Osteocyte (in vitro differentiated cells): ENCODE measurements at places on chromosomes 3 and 15.

DNA sequence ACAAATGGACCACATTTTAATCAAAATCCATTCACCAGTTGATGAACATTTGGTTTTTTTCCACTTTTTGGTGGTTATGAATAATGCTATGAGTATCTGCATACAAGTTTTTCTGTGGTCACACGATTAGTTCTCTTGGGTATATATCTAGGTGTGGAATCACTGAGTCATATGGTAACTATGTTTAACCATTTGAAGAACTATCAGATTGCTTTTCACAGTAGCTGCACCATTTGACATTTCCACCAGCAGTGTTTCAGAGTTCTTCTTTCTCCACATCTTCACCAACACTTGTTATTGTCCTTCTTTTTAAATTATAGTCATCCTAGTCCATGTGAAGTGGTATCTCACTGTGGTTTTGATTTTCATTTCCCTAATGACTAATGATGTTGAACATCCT is 33.3 kb upstream of the ATG7 start:
- peaks cover 10% of the 10 kb centered on the region for H3K36me3 ChIP-seq
- DNase-seq = no peak
- peaks cover 41% of the 10 kb centered on the region for H3K4me1 ChIP-seq
- H3K27me3 ChIP-seq = no peaks in the 10 kb centered on the region
- H3K27ac ChIP-seq = peak overlapping the region; percentile 97
- no peak overlapping the region for H3K4me3 ChIP-seq

DNA sequence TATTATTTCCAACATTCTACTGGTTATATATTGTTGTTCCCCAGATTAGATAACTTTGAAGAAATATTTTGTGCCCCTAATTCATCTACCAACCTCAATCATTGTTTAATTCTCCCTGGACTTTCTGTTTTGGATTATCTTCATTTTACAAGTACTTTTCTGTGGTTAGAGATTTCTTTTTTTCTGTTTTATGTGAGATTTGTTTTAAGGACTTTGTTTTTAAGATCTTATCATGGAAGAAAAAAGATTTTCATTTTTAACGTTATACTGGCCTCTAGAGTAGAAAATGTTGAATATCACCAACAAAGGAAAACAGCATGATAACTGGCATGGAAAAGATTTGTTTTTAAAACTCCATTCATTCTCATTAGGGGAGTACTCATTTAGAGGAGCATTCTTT is 210.9 kb upstream of the KCNMB2 start:
- H3K27me3 ChIP-seq = no peaks in the 10 kb centered on the region
- H3K4me3 ChIP-seq = no peak overlapping the region
- H3K36me3 ChIP-seq = no peaks in the 10 kb centered on the region

- H3K27me3 ChIP-seq = no peaks in the 10 kb centered on the region
- no peaks in the 10 kb centered on the region for H3K36me3 ChIP-seq
- H3K27ac ChIP-seq = no peak overlapping the region
- H3K4me1 ChIP-seq = peaks cover 7% of the 10 kb centered on the region
- DNase-seq = no peak
Observed at GRCh38 chr3:144039661-144040060, 68.0 kb downstream of the DIPK2A start.

- no peak overlapping the region for H3K27ac ChIP-seq
- peaks cover 4% of the 10 kb centered on the region for H3K36me3 ChIP-seq
- no peaks in the 10 kb centered on the region for H3K27me3 ChIP-seq
- H3K4me3 ChIP-seq = no peak overlapping the region
- no peak for DNase-seq
Observed at GRCh38 chr3:45508483-45509037, 86.0 kb upstream of the LIMD1 start.

GRCh38 chr3:30658328-30659052 is 52.1 kb downstream of the TGFBR2 start:
- peak overlapping the region; percentile 90 for H3K27ac ChIP-seq
- peak overlapping the region; percentile 49 for H3K4me3 ChIP-seq
- peaks cover 77% of the 10 kb centered on the region for H3K4me1 ChIP-seq
- DNase-seq = no peak
- no peaks in the 10 kb centered on the region for H3K27me3 ChIP-seq

DNA sequence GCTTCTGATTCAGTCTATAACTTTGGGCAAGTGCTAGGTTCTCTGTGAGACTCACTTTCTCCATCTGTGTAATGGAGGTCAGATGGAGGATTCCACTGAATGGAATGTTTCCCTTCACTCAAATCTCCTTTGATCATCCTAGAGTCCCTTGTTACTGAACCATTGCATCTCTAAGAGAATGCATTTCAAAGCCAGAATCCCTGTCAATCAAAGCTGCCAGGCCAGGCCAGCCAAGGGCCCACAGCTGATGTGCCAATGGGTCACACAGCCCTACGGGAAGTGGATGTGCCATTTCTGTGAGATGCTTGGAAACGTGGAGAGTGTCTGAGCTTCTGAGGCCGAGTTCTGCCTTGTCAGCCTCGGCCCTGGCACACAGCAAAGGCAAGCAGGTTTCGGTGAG is 32.4 kb downstream of the SCN5A start:
- H3K27ac ChIP-seq = no peak overlapping the region
- H3K4me3 ChIP-seq = no peak overlapping the region
- no peaks in the 10 kb centered on the region for H3K36me3 ChIP-seq
- peaks cover 3% of the 10 kb centered on the region for H3K27me3 ChIP-seq
- DNase-seq = no peak

GRCh38 chr15:64209680-64210334 is 47.0 kb upstream of the PPIB start:
- H3K27me3 ChIP-seq = no peaks in the 10 kb centered on the region
- H3K27ac ChIP-seq = peak overlapping the region; percentile 73
- H3K4me1 ChIP-seq = peaks cover 9% of the 10 kb centered on the region
- H3K4me3 ChIP-seq = no peak overlapping the region

- H3K4me1 ChIP-seq = peaks cover 9% of the 10 kb centered on the region
- H3K4me3 ChIP-seq = no peak overlapping the region
Observed at GRCh38 chr3:184005941-184006507, 11.7 kb downstream of the ABCC5 start.

DNA sequence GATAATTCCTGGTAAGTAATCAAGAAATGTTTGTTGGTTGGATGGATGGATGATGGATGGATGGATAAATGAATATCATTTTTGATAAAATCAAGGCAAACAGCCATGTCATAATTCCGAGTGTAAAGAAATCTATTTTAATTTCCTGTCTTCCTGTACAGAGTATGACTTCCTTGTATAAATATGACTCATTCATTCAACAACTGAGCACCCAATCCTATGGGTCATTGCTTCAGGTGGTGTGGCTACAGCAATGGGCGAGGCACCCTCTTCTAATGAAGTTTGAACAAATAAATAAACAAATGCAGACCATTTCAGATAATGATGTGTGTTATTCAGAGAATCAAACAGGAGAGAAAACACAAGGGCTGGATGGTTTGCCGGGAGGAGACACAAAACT is 198.7 kb downstream of the TNIK start:
- H3K4me3 ChIP-seq = no peak overlapping the region
- H3K4me1 ChIP-seq = peaks cover 48% of the 10 kb centered on the region
- DNase-seq = no peak
- no peaks in the 10 kb centered on the region for H3K36me3 ChIP-seq

- H3K4me3 ChIP-seq = no peak overlapping the region
- H3K4me1 ChIP-seq = no peaks in the 10 kb centered on the region
- no peak overlapping the region for H3K27ac ChIP-seq
- no peaks in the 10 kb centered on the region for H3K27me3 ChIP-seq
Observed at GRCh38 chr3:37384117-37384516, 209.7 kb upstream of the LRRFIP2 start.

- no peaks in the 10 kb centered on the region for H3K36me3 ChIP-seq
- H3K4me3 ChIP-seq = no peak overlapping the region
- H3K4me1 ChIP-seq = peaks cover 6% of the 10 kb centered on the region
- no peaks in the 10 kb centered on the region for H3K27me3 ChIP-seq
Observed at GRCh38 chr15:87764461-87765240, 491.9 kb downstream of the NTRK3 start.

GRCh38 chr15:79349525-79349924 is 38.6 kb downstream of the TMED3 start:
- no peak for DNase-seq
- no peak overlapping the region for H3K4me3 ChIP-seq
- no peak overlapping the region for H3K27ac ChIP-seq
- no peaks in the 10 kb centered on the region for H3K27me3 ChIP-seq

DNA sequence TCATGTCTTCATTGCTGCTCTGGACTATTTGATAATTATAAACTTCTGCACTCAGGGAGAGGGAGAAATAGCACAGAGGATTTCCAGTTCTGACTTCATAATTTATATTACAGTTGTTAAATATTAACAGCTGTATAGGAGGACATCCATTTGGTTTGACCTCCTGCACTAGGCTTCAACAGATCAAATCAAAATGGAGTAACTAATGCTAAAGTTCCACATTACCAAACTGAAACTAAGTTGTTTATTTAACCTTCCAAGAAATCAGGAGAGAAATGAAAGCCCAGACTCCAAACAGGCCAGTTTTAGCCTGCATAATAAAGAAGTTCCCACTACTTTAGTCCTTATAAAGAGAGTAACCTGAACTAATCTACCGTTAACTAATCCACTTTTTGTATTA is 4.6 kb downstream of the PLSCR2 start:
- H3K36me3 ChIP-seq = no peaks in the 10 kb centered on the region
- no peaks in the 10 kb centered on the region for H3K27me3 ChIP-seq
- no peak overlapping the region for H3K27ac ChIP-seq
- H3K4me3 ChIP-seq = no peak overlapping the region
- peaks cover 17% of the 10 kb centered on the region for H3K4me1 ChIP-seq

DNA sequence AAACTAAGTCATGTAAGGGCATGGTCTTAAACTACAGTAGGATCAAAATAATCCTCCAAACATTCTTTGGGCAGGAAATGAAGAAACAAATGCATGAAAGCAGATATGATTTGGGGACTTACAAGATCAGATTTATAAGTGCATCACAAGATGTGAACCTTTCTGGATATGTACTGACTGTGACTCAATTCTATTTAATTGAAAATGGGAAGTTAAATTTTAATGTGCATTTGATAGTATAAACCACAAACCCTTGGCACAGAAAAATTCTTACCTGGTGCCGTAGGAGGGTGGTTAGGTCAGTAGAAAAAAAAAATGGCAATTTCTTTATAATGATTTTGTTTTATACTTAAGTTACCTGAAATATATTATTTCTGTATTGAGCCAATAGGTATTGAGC is 262.5 kb upstream of the TGFBR2 start:
- no peaks in the 10 kb centered on the region for H3K36me3 ChIP-seq
- H3K4me3 ChIP-seq = no peak overlapping the region
- H3K4me1 ChIP-seq = peaks cover 53% of the 10 kb centered on the region
- H3K27me3 ChIP-seq = no peaks in the 10 kb centered on the region

DNA sequence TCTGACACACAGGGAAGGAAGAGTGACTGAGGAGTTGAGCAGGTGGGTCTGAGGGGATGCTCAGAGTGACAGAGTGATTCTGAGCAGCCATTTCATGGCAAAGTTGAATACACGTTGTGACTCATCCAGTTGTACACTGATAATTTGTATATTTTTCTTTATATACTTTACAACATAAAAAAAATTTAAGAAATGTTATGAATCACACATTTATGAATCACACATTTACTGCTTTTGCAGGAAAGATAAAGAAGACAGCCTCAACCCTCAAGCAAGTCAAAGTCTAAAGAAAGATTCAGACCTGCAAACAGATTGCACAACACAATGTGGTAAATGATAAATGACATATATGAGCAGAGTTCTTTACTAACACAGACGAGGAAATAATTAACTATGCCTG is 21.0 kb upstream of the CHMP2B start:
- peaks cover 3% of the 10 kb centered on the region for H3K4me1 ChIP-seq
- H3K27me3 ChIP-seq = peaks cover under 1% of the 10 kb centered on the region
- H3K36me3 ChIP-seq = no peaks in the 10 kb centered on the region

- peak; percentile 87 for DNase-seq
- H3K36me3 ChIP-seq = no peaks in the 10 kb centered on the region
- H3K4me3 ChIP-seq = no peak overlapping the region
- peak overlapping the region; percentile 33 for H3K27ac ChIP-seq
- peaks cover 36% of the 10 kb centered on the region for H3K4me1 ChIP-seq
- no peaks in the 10 kb centered on the region for H3K27me3 ChIP-seq
Observed at GRCh38 chr3:24680214-24680967, 185.7 kb upstream of the THRB start.

DNA sequence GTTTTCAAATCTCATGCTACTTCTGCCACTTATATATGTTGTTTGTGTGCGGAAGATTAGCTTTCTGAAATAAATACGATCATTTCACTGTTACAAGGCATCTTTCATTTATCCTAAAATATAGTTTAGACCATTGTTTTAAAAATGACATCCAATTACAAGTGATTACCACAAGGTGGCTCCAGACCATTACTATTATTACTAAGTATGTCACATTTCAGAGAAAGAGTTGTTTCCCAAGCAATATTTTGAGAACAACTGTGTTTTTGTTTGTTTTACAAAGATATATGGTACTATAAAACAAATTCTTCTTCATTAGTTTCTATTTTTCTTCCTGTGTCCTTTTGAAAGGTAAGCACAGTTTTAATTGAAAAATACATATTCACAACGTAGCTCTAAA is 136.0 kb upstream of the RAP2B start:
- no peak overlapping the region for H3K27ac ChIP-seq
- H3K4me1 ChIP-seq = no peaks in the 10 kb centered on the region
- H3K27me3 ChIP-seq = peaks cover 41% of the 10 kb centered on the region
- no peak for DNase-seq
- no peak overlapping the region for H3K4me3 ChIP-seq

DNA sequence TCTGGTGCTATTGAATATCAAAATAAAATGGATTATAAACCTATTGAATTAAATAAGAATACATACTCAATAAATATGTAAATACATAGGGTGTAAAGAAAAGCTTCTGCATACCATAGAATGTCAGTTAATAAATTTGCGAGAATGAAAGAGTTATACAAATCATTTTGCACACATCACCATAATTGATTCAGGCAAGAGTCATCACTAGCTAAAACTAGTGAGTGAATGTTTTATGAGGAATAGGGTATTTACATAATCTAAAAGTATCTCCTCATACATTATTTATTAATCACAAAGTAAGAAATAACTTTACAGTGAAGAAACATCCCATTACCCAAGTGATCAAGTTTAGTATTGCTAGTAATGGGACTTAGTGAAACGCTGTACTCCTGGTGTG is 13.6 kb downstream of the EXOG start:
- no peak overlapping the region for H3K4me3 ChIP-seq
- H3K27ac ChIP-seq = no peak overlapping the region
- no peaks in the 10 kb centered on the region for H3K27me3 ChIP-seq
- no peaks in the 10 kb centered on the region for H3K4me1 ChIP-seq

GRCh38 chr15:57732526-57733331 is 26.2 kb downstream of the POLR2M start:
- no peak for DNase-seq
- H3K27ac ChIP-seq = no peak overlapping the region
- no peaks in the 10 kb centered on the region for H3K36me3 ChIP-seq
- H3K4me3 ChIP-seq = no peak overlapping the region
- peaks cover 21% of the 10 kb centered on the region for H3K4me1 ChIP-seq

- DNase-seq = no peak
- H3K27ac ChIP-seq = no peak overlapping the region
- peaks cover 8% of the 10 kb centered on the region for H3K4me1 ChIP-seq
- no peak overlapping the region for H3K4me3 ChIP-seq
Observed at GRCh38 chr3:151787626-151788025, 26.3 kb upstream of the AADAC start.

GRCh38 chr15:99421172-99421656 is 144.6 kb upstream of the MEF2A start:
- no peak overlapping the region for H3K4me3 ChIP-seq
- no peaks in the 10 kb centered on the region for H3K27me3 ChIP-seq
- peak overlapping the region; percentile 61 for H3K27ac ChIP-seq
- DNase-seq = no peak

GRCh38 chr3:74329096-74329495 is 285.4 kb downstream of the CNTN3 start:
- DNase-seq = no peak
- H3K27me3 ChIP-seq = no peaks in the 10 kb centered on the region
- H3K27ac ChIP-seq = no peak overlapping the region
- no peak overlapping the region for H3K4me3 ChIP-seq
- no peaks in the 10 kb centered on the region for H3K4me1 ChIP-seq
